ENCODE measurements at places on chromosomes 1 and 21. TPM values are rescaled to one million over a fixed set of nuclear protein-coding genes. Genes with fewer than 3 reads are reported as not detected.

Gene TYW3
- total RNA-seq, result 20.9 TPM

DNA sequence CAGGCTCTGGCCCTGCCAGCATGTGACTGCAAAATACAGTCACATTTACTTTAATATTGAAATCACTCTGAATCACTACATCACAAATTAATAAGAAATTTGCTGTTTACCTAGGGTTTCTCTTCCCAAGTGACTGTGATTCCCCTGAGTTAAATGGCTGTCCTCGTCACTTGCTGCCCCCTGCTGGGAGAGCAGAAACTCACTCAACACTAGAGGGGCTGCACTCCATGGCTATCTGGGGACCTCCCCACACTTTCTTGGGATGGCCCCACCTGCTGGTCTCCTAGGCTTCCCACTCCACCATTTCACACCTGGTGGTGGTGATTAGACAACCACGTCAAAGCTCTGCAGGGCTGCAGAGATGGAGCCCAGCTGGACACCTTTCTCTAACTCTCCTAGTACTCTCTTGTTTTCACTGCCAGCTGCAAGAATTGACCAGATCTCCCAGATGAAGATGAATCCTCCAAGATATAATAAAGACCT is 63.4 kb downstream of the CD2 start:
- DNase-seq, result no peak

Gene OR10Z1
- not detected for total RNA-seq

Gene BCL2L15
- 0.97 TPM for total RNA-seq

- DNase-seq, result no peak
Measured at GRCh38 chr1:169200319-169200718, 93.8 kb downstream of the ATP1B1 start.

DNA sequence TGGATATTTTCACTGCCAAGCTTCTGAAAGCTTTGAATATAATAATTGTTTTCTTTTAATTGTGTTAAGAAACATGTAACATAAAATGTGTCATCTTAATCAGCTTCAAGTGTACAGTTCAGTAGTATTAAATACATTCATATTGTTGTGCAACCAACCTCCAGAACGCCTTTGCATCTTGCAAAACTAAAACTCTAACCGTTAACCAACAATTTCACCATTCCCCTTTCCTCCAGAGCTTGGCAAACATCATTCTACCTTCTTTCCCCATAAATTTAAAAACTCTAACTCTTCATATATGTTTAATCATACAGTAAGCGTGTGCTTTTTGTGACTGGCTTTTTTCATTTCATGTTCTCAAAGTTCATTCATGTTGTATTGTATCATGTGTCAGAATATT is 2.1 kb downstream of the MNDA start:
- DNase-seq, result no peak

DNA sequence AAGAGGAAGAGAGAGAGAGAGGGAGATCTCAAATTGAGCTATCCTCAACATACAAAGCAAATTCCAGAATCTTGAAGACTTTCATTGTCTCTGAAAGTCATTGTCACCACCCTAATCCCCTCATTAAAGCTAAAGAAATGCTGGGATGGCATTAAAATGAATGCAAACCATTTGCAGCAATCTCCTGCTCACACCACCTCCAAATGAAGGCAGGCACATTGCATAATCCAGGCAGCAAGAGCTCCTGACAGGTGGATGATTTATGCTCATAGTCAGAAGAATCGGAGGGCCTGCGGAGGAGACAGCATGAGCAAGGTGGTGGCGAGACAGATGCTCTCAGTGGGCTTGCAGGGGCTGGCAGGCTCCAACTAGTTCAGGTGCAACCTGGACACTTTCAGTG is 90.2 kb downstream of the ESRRG start:
- DNase-seq, result no peak
